ENCODE measurements at places on chromosomes 12 and 14. TPM values are rescaled to one million over a fixed set of nuclear protein-coding genes. Genes with fewer than 3 reads are reported as not detected.

The CACNA2D4 gene
- 0.81 TPM for total RNA-seq

The CLEC4C gene
- total RNA-seq, result not detected

The ACADS gene
- 10.4 TPM for total RNA-seq

The CD69 gene
- 0.28 TPM for total RNA-seq

The USP5 gene
- total RNA-seq, result 94.1 TPM

The ZNF410 gene
- 52.8 TPM for total RNA-seq

The DPPA3 gene
- not detected for total RNA-seq

The ANO4 gene
- total RNA-seq, result 0.94 TPM

The TCL1B gene
- not detected for total RNA-seq

The AVPR1A gene
- not detected for total RNA-seq

The ZNF268 gene
- 28.7 TPM for total RNA-seq

The MYO1H gene
- not detected for total RNA-seq

The RHOJ gene
- total RNA-seq, result 112 TPM

The FAM186B gene
- 0.09 TPM for total RNA-seq

The PAN2 gene
- total RNA-seq, result 21.7 TPM

The TBX3 gene
- 3.2 TPM for total RNA-seq

The MIPOL1 gene
- 17.5 TPM for total RNA-seq

The ABCD2 gene
- total RNA-seq, result not detected

The BICDL1 gene
- not detected for total RNA-seq

The RTL1 gene
- not detected for total RNA-seq

The B4GALNT1 gene
- 0.18 TPM for total RNA-seq

The GXYLT1 gene
- total RNA-seq, result 16.9 TPM

The APOLD1 gene
- 6.4 TPM for total RNA-seq

The P2RX7 gene
- total RNA-seq, result 0.72 TPM

The ADAM21 gene
- total RNA-seq, result 0.18 TPM

The SERPINA12 gene
- not detected for total RNA-seq

The MMP19 gene
- 2.6 TPM for total RNA-seq

The PSMA6 gene
- total RNA-seq, result 246 TPM

The KCNMB4 gene
- 1.0 TPM for total RNA-seq

The PLEK2 gene
- total RNA-seq, result 13.1 TPM

The KRT5 gene
- total RNA-seq, result 0.28 TPM

The OTOGL gene
- total RNA-seq, result 1.4 TPM

The SLC38A4 gene
- total RNA-seq, result not detected

The CIT gene
- 5.3 TPM for total RNA-seq

The CCDC177 gene
- not detected for total RNA-seq

The ASPG gene
- total RNA-seq, result not detected

The DNAJC22 gene
- 2.0 TPM for total RNA-seq

The E2F7 gene
- 9.8 TPM for total RNA-seq

The SMCO3 gene
- 0.56 TPM for total RNA-seq

The FOXA1 gene
- 0.09 TPM for total RNA-seq

The FBXO33 gene
- total RNA-seq, result 13.6 TPM

The ANO6 gene
- 52.4 TPM for total RNA-seq

Data from endothelial cell of coronary artery (primary cell).